Heart left ventricle (tissue), 16 donors: ENCODE measurements at places on chromosomes 7 and 10. TPM values are rescaled to one million over a fixed set of nuclear protein-coding genes. Genes with fewer than 3 reads are reported as not detected.
A peak's percentile ranks its signal among the peaks of the same experiment; 100 is the strongest.

Gene ANKRD26
- 9.8 TPM for total RNA-seq

Gene LEP
- total RNA-seq = 0.37 TPM

Gene GIMAP4
- 35.5 TPM for total RNA-seq

Gene HOXA3
- total RNA-seq = 0.19 TPM

Gene HOXA2
- total RNA-seq = not detected

Gene CACUL1
- total RNA-seq = 18.8 TPM

Gene ANK3
- total RNA-seq = 242 TPM

Gene SYT15B
- 0.88 TPM for total RNA-seq

Gene FMC1
- total RNA-seq = 35.8 TPM

- no peak for DNase-seq
Observed at GRCh38 chr7:130273081-130273932, 6.6 kb downstream of the CPA2 start.

DNA sequence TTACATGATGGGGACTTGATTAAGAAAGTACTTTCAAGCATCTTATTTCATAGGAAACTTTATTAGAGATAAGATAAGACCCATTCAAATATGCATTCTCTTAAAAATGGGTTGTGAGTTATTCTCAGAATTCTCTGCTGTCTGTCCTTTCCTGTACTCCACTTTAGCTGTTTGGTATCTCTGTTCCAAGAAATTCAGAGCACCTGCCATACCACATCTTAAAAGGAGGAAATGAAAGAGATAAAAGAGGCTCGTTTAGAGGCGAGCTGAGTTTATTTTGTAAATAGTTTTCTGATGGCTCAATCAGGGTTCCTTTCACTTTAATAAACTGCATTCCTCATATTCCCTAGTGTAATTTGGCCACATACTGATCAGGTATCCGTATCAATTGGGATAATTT, 87.2 kb downstream of the MDFIC start:
- no peak for DNase-seq

DNA sequence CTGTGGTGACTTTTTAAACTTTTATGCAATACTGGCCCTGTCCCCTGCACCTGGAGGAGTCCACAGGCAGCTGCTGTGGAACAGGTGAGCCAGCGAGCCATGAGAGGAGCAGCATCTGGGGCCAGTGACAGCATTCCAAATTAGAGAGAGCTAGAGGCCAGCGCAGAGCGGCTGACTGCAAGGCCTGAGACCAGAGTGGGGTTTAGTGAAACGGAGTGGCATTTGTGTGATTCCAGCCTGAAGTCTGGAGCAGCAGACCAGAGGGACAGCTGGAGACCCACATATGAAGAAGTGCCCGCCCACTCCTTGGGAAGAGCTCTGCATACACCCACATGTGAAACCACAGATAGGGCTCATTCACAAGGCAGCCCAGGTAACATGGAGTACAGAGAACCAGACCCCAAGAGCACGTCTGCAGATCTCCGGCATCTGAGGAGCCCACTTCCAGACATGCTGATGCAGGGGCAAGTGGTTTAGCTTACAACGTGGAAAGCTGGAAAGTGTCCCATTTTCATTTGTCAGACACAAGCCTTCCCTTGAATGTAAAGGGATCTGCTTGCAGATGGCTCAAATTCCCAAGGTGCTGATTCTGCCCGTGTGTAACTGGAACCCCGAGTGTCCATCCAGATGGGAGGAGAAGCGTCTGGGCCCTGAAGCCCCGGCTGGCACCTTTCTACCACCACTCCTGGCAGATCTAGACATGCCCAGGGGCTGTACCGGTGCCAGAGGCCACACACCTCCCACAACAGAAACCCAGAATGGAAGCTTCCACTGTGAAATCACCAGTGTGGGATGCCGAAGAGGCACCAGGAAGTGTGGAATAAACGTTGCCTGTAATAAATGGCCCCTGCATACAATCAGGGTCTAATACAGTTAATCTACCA, 256.0 kb upstream of the TCERG1L start:
- no peak for DNase-seq

DNA sequence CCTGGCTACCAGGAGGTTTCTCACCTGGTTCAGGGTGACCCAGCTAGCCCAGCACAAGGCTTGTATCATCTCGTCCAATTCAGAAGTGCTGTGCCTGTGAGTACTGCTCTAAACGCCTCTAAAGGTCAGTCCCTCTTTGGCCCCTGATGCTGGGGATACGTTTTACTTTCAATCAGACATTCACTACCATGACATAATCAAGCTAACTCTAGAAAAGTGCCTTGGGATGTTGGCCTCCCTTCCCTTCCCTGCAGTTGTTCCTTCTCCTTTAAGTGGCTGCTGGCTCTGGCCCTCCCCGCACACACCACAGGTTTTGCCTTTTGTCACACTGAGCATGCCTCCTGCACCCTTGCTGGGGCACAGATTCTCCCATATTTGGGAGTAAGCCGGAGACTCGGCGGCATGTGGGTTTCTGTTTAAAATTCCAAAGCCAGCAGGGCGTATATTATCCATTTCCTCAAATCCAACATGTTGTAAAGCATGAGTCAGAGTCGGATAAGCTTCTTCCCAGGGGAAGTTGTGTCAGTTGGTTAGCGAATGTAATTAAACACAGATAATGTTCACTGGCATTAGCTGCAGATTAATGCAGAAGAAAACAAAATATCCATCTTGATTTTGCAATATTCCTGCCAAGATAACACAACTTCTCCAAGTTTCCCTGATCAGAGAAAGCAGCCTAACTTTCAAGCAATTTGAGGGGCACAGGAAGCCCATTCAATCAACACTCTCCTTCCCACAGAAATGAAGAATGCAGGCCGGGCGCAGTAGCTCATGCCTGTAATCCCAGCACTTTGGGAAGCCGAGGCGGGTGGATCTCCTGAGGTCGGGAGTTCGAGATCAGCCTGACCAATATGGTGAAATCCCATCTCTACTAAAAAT, 31.8 kb upstream of the VCL start:
- peak; percentile 82 for DNase-seq

DNA sequence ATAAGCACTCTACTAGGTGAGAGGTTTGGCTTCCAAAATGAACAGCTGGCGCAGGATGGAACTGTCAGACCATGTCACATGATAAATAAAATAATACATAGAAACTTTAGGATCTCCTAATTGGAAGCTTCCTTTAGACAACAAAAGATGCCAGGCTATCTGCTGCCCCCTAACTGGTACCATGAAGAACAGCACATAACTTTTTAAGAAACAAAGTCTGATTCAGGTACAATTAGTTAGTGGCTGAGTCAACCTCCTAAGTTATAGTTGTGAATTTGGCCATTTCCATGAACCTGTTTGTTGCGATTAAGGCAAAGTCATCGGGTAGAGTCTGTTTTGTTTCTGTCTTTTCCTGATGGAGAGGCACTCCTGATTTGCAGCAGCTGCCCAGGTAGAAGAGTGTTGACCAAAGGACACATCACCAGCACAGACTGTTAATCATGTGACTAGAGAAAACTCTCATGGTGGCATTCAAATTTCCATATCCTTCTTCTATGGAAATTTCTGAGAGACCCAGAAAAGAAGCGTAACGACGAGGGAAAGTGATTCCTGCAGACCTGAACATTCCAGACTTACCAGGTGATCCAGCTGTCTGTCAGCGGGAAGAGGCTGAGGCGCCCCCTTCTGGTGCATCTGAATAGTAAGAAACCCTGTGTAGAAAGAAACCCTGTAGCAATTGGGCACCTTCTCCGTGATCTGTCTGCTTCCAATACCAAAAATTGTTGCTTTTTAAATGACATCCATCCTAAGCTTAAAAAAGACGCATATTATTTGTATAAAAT, 8.6 kb upstream of the INHBA start:
- DNase-seq = no peak

DNA sequence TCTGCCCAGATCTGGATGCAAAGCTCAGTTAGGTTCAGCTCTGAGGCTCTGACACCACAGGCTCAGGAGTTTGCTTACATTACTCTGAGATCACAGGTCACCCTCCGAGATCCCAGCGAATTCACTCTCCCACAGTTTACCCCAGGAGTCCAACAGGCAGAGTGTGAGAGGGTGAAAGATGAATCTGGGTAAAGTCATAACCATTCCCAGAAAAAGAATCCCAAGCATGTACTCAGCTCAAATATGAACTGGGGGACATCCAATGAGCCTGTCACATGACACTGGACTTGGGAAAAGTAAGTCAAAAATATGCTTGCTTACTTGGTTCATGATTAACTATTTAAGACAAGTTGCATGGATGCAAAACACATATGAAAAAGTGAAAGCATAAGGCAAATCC, 110.3 kb upstream of the ARID5B start:
- DNase-seq = no peak

DNA sequence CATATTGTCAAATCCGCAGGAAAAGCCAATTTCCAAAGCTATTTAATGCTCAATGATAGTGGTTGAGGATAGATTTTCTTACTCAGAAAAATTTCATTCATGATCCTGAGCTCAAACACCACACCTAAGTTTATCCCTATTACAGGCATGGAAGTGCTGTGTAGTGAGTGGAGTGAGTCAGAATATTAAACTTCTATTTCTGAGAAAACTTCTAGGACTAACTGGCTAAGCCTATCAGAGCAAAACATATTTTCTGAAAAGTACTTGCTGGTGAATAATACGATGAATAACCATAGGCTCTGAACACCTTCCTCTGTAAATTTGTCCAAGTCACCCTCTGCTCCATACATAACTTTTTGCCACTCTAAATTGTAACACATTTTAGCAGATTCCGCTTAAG, 221.5 kb downstream of the SUGCT start:
- no peak for DNase-seq

GRCh38 chr7:79789584-79790345, 336.3 kb upstream of the MAGI2 start:
- DNase-seq = no peak

DNA sequence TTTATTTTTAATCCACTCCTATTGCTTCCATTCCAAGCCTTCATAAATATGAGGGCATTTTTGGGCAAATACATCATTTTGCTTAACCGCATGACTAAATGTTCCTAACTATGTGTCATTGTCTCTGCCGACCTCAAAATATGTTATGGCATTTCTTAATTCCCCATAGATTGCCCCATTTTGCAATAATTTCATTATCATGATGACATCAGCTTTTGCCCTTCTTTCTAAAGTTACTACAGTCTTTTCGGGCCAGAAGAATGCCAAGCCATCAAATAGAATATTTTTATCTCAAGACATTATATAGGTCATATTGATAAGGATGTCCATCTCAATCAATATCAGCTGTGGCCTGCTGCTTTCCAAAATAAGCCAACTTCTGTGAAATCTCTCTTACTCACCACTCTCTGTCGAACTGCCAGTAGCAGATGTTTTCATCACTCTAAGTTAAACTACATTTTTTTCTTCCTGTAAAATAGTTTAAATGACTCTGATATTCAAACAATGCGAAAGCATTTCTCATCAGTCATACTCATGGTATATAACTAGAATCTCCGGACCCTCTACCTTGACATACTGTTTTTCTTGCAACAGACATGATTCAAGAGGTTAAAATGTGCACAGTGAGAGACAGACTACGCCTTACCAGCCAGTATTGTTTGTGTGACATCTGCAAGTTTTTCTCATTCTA, 1254.6 kb upstream of the CELF2 start:
- DNase-seq = no peak

- DNase-seq = no peak
Observed at GRCh38 chr10:95987685-95988426, 55.5 kb upstream of the CCNJ start.

- DNase-seq = no peak
Observed at GRCh38 chr10:128161031-128161430, 34.8 kb upstream of the MKI67 start.

- no peak for DNase-seq
Observed at GRCh38 chr7:37759526-37759925, 76.0 kb downstream of the GPR141 start.

DNA sequence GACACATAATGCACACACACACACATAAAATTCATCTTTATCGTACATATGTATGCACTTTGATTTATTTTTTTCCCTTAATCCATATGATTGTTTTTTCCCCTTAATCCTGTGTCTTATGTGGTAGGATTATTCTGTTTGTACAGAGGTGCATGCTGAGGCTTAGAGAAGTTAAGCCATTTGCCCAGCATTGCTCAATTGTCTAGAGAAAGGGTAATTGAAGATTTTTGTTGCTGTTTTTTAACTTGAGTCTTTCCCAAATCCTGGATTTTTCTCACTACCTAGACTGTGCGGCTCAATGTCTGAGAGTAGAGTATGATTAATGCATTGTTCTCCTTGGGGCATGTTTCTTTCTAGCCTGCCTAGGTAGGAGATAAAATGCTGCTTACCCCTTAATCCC, 35.0 kb downstream of the WBP1L start:
- no peak for DNase-seq
